T47D (cell line): ENCODE measurements at places on chromosomes 2 and 18.

GRCh38 chr2:48781366-48781765 lies 25.8 kb upstream of the LHCGR start:
- DNase-seq: no peak

DNA sequence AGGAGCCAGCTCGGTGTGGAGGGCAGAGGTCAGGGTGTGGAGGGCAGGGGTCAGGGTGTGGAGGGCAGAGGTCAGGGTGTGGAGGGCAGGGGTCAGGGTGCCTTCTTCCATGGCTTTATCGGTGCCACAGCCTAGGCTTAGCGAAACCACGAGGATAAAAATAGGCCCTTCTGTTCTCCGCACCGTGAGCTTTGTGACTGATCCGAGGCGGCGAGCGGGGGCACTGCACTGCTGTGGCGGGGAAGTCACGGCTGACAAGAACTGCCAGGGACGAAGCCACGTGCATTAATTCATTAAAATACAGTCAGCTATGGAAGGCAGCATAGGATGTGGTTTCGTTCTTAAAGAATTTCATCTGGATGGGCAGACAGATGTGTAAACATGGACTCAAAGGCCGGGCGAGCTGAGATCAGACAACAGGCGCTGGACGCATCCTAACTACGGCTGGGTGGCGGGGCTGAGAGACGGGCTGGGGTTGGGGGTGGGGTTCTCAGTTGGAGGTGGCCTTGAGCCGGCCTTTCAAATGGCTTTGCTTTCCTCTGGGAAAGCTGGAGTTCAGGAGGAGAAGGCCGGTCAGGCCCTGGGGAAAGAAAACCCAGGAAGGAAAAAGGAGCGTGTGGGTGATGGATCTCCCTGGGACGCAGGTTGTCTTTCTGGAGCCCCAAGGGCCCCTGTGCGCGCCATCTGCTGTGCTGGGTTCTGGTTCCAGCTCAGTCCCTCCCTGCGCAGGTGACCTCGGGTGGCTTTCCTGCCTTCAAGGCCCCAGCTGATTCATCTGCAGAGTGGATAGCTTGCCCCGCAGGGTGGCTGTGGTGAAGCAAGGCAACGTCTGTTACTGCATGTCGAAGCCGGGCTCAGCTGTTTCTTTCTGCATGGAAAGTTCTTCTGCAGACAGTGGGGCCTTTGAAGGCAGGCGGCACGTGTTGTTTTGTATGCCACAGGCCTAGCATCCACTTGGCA lies 958 bp upstream of the ALLC start:
- DNase-seq: no peak

- DNase-seq: no peak
These were observed 153.9 kb upstream of the NDUFV2 start for GRCh38 chr18:8948471-8949149.

DNA sequence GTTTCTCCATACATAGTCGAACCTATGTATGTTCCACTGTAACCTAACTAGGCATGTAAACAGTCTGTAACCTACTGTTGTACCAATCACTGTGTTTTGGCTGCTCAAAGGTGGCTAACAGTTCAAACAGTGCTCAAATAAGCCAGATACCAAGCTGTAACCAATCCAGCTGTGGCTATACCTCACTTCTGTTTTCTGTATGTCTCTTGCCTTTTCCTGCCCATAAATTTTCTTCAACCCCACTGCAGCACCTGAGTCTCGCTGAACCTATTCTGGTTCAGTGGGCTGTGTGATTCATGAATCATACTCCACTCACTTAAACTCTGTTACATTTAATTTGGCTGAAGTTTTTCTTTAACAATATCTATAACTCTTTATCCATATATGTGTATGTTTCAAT lies 340.7 kb downstream of the LPIN1 start:
- DNase-seq: no peak

- DNase-seq: peak; percentile 7
These were observed 60.8 kb downstream of the MYO3B start for GRCh38 chr2:170238776-170239175.

- DNase-seq: peak; percentile 18
These were observed 15.5 kb downstream of the SLC25A12 start for GRCh38 chr2:171878481-171878993.

- no peak for DNase-seq
These were observed 36.7 kb downstream of the ARHGAP25 start for GRCh38 chr2:68771211-68771751.

- no peak for DNase-seq
These were observed 8.5 kb upstream of the DAW1 start for GRCh38 chr2:227862741-227863588.

- DNase-seq: no peak
These were observed 38.7 kb downstream of the BUB1 start for GRCh38 chr2:110638952-110639695.

DNA sequence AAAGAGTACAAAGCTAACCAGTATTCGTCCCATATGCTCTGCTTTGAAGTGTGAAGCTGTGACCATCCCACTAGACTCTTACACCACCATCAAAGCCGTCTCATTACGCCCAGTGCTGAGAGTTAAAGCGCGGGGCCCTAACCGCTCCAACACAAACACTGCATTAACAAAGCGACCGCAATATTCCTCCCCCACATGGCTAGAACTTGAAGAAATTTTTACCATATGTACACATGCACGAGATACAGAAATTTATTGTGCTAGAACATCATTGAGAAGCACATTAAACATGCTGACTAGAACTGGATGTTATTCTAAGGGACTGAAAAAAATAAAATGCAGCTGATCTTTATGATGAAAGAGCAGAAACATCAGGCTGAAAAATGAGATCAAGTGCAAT lies 20.5 kb downstream of the FTCDNL1 start:
- DNase-seq: no peak

GRCh38 chr2:117523267-117523666 lies 291.2 kb upstream of the DDX18 start:
- peak; percentile 56 for DNase-seq

DNA sequence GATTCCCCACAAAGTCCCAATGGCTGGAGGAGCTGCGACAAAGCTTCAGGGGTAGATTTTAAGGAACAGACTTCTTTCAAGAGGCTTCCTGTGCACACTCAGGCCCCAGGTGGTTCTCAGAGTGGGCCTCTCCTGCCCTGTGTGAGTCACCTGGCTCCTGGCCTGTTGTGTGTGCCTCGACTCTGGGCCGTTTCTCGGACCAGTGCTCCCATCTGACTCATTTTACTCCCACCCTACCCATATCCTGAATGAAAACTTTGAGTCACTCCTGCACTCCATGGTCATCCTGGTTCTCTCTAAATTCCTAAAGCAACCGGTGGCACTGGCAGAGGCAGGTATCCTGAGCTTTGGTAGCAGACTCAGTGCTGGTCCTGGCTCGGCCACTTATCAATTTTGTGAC lies 84.1 kb downstream of the CELF4 start:
- DNase-seq: no peak

DNA sequence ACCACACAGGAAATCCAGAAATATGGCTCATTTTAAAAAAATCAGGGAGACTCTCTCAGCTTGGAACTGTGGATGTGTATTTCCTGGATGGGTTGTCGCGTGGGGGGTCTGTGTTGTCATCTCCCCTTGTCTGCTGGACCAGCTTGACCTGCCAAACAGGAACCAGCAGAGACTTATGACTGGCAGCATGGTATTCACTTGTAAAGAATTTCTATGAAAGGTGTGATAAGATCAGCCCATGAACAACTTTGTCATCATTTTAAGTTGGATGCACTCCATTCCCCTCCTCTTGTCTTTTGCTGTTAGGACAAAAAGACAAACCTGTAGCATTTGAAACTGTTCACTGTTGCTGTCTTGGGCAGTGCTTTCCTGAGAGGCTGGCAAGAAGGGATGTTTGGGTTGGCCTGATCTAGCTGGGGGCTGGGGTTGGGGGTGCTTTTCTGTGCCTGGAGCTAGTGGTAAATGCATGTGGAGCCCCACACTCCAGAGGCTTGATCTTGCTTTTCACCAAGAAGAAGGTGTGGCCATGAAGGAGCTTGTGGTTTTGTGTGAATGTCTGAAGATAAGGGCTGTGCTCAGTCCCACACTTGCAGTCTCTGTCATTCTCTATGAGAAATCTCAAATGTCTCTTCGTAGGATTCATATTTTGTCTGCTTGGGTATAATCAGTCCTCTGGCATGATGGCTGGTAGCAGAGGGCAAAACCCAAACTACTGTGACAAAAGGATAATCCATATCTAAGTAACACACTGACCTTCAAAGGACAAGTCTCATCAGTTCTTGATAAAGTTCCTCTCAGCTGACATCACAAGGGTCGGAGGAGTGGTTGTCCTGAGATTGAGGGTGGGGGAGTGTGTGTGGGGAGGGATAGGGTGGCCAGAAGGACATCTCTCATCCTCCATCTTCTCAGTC lies 39.0 kb downstream of the RALB start:
- DNase-seq: peak; percentile 91

- no peak for DNase-seq
These were observed 68.5 kb downstream of the COBLL1 start for GRCh38 chr2:164773091-164773490.

- DNase-seq: peak; percentile 71
These were observed 33.7 kb downstream of the ANKRD30B start for GRCh38 chr18:14781671-14782070.
